LNCaP clone FGC (cell line): ENCODE measurements at places on chromosomes 1 and 21.
A peak's percentile ranks its signal among the peaks of the same experiment; 100 is the strongest.

GRCh38 chr1:158752155-158752712 is 2.3 kb upstream of the OR6K6 start:
- DNase-seq, result no peak

GRCh38 chr1:36609241-36610027 is 126.7 kb upstream of the CSF3R start:
- peak; percentile 10 for DNase-seq

DNA sequence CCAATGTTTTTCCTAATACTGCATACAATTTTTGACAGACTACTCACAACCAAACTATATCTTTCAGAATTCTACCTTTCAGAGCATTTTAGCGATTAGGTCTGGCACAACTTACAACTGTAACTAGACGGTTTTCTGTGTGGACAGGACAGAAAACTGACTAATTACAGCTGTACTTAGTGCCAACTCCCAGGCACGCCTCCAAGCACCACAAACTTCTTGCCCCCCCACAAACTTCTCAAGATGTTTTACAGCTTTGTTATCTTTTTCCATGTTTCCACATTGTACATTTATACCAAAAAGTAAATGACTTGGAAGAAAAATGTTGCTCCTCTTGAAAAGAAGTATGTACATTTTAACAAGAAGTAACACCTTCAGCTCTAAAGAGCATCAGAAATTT is 13.8 kb downstream of the LYST start:
- no peak for DNase-seq

DNA sequence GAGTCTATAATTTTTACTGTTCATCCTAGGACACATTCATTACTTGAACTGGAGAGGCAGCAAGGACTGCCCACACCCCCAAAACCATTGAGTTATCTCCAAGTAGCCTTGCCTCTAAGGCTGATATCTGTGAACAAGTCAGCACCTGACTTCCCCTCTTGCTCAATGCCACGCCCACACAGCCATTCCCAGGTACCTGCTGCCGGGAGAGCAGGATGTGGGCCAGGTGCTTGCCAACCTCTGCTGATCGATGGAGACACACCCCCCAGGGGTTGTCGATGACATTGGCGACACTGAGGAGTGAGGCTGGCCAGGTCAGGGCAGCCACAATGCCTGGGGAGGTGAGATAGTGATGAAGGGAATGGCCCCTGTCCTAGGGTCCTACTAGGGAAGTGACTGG is 60.1 kb downstream of the TMCO4 start:
- DNase-seq, result no peak

DNA sequence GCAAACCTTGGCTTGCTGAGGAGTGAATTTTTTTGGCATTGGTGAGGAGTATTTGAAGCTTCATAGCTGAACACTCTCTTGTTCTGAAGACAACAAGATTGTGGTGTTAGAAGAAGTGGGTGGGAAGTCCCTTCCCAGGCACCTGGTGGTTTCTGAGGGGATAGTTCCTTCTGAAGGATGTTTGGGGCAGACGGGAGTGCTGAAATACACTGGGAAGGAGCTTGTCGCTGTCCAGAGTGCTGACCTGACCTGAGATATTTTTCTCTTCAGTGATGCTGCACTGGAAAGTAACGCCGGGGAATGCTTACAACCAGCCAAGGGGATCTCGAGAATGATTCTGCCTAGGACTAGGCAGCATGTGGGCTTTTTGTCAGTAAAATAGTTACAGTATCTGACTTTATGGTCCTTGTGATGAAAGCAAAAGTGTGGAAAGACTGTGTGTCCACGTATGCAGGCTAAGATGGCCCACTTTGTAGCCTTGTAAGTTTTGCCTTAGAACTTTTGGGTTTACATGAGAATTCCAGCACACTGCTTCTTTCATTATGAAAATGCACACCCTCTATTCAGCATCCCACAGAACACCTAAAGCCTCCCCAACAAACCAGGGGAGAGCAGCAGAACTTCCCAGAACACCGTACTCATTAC is 33.1 kb upstream of the NFASC start:
- DNase-seq, result no peak

DNA sequence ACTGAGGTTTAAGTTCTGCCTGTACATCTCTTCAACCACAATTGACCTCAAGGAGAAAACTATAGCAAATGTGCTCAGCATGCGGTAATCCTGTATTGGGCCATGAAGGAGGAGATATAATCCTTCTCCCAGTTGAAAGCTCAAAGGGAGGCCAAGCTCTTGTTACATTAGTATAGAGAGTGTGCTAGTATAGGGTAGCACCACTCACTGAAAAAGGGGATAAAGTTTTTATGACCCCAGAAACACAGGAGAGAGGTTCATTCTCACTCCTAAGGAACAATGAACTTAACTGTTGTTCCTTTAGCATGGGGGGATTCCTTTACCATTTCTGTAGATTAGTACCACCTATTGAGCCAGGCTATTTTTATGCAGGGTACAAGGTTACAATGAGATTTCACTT is 267.7 kb downstream of the LRRIQ3 start:
- no peak for DNase-seq

DNA sequence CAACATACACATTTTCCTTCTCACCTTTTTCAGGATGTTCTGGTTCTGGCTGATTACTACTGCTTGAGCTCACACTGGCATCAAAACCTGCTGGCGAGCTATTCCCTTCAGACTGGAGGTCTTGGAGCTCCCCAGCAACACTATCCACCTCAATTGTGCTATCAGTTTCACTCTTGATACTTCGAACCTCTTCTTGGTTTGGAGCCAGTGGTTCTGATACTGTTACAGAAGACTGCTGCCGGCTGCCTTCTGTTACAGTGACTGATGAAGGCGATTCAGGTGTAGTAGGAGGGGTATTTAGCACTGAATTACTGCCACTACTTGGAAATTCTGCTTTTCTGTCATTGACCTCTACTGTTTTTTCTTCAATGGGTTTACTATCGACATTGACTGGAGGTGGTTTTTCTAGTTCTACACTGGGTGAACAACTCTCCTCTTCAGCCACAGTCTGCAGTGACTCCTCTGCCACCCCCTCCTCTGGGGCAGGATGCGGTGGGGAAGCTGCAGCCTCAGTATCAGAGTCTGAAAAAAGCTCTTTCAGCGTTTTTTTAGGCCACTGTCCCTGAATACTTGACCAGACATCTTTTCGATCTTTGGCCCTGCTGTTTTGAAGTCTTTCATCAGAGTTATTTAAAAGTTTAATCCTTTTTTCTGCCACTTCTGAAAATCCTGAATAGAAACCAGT is 20.7 kb upstream of the RBM34 start:
- no peak for DNase-seq

DNA sequence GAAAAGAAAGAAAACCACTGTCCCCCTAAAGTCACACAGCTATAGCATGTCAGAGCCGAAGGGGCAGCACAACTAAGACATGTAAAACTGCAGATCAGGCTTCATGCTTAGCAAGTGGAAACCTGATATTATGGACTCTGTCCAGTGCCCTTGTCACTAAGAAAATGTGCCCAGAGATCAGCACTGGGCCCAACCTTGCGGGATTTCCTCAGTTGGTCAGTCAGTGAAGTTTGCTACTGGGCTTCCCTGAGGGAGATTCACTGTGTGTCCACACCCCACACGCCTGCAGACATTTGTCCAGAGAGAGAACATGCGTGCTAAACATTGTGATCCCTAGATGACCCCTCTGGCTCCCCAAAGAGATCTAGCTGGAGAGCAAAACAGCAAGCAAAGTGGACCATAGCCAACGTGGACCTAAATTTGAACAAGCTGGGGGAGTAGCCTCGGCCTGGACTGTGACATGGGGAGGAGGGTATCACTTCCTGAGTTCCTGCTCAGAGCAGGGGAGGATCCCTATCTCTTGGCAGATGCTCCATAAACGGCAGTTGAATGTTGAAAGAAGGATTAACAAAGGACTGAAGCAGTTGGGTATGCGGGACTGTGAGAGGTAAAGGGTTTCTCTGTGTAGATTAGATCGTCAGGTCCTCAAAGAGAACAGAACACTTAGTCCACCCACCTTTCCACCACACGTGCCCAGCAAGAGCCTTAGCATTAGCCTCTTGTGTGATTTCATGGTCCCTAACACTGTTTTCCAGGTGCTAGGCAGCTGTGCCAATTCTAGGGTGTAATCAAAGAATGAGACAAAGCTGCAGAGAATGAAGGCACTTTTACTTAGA is 53.6 kb downstream of the GLUL start:
- DNase-seq, result peak; percentile 13

- no peak for DNase-seq
Observed at GRCh38 chr21:27545754-27546349, 579.0 kb upstream of the ADAMTS5 start.

DNA sequence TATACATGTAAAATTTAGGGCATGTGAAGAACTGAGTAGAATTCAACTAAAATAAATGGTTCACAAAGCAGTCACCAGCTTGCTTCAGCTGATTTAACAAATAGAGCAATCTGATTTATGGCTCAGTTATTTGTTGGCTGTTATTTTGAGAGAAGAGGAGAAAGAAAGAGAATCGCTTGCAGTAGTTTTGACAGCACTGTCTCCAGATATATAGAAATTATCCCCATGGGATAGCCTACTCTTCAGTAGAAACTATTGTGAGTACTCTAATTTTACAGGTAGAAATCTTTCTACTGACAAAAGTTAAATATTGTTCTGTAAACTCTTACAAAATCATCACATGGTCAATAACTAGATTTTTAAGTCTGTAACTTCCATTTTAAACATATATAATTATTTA is 1098.2 kb downstream of the MRPL39 start:
- no peak for DNase-seq
